ENCODE measurements at places on chromosomes 16 and 17.

- peak; percentile 69 for DNase-seq
Observed at GRCh38 chr17:48718227-48718760, 4.0 kb downstream of the PRAC1 start.

DNA sequence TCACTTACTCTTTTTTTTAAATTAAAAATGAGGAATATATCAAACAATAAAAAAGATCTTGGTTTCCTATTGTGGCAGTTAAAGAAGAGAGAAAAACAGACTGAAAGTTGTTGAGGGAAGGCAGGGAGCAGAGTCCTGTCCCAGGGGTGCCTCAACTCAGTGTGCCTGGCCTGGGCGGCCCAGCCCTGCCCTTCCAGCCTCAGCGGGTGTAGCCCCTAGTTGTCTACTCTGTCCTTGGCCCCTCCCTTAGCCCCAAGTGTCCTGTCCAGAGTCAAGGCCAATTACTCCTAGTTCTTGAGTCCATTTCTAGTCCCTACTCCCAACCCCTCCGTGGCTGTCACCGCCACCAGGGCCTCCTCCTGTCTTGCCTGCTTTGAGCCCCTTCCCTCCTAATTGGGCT lies 52.5 kb downstream of the SMPD3 start:
- no peak for DNase-seq

DNA sequence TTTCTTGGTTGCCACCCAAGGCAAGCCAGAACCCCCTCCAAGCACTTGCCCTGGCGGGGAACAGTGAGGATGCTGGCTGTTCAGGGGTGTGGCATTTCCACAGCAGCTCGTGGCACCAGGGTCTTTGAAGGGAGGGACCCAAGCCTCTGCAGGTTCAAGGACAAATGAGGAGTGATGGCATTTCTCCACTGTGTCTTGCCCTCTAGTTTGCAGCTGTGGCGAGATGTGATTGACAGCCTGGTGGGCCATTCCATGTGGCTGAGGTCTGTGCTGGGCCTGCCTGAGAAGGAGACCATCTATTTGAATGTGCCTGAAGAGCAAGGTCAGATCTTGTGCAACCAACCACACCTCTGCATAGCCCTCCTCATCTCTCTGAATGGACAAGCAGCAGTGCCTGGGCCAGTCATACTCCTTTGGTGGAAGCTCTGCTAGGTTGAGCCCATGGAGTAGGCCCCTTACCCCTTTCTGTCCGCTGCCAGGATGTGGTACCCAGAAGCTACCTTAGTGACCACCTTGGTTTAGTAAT lies 4.5 kb upstream of the EPN3 start:
- DNase-seq = no peak

DNA sequence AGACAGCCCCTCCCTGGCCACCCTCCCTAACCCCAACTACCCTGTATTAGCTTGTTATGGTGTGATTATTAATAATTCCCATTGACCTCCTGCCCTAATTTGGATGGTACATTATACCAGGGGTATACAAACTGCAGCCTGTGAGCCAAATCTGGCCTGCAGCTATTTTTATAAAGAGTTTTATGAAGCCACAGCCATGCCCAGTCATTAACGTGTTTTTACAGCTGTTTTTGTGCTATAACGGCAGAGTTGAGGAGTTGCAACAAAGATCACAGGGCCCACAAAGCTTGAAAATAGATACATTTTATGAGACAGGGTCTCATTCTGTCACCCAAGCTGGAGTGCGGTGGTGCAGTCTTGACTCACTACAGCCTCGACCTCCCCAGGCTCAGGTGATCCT lies 6.0 kb downstream of the METTL22 start:
- DNase-seq = no peak

DNA sequence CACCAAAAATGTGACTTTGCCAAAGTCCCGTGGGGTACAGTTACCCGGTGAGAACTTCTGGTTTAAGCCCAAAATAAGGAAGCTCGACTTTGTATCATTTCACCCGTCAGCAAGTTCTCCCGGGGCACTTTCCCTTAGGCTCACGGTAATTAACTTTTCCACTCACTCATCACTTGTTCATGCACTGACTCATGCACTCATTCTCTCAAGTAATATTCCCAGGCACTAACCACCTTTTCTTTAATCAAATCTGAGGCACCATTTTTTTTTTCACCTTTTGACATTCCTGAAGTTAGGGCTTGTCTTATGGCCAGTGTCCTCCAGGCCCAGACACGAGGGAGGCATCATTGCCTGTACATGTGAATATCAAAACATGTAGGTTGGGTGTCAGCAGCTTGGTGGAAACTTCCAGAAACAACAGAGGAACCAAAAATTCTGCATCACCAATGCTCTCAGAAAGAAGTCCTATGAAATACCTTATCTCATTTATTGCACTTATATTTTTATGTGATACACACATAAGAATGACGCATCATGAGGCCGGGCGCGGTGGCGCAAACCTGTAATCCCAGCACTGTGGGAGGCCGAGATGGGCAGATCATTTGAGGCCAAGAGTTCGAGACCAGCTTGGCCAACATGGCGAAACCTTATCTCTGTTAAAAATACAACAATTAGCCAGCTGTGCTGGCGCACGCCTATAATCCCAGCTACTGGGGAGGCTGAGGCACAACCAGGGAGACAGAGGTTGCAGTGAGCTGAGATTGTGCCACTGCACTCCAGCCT lies 36.1 kb upstream of the ATP2C2 start:
- DNase-seq = no peak

DNA sequence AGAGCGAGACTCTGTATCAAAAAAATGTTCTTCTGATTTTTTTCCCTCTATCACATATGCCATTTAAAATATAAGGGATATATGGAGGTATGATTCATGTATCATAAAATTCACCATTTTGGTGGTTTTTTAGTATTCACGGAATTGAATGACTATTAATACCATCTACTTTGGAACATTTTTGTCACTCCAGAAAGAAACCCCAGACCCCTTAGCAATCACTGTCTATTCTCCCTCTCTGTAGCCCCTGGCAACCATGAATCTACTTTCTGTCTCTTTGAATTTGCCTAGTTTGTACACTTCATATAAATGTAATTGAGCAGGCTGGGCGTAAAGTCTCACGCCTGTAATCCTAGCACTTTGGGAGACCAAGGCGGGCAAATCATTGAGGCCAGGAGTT lies 75.9 kb downstream of the PRKCA start:
- no peak for DNase-seq

DNA sequence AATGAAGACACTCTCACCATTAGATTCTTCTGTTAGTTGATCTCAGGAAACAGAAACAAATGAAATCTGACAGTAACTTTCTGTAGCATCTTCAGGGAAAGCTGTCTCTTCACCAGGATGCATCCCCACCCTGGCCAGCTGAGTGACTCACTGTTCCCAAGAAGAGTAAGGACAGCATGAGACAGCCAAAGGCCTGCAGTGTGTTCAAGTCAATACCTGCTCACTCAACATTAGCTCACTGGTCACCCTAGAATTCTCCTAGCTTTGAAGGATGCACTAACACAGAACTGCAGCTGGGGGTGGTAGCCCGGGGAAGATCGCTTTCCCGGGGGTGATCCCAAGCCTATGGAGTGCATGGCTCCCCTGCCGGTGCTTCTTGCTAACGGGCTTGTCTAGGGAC lies 28.2 kb upstream of the CLEC18B start:
- no peak for DNase-seq

- DNase-seq = no peak
Observed at GRCh38 chr16:7037495-7037894, 295.1 kb upstream of the RBFOX1 start.

Measured in GM23338 (cell line).